WTC11 (cell line): ENCODE measurements at places on chromosomes 13 and 19.

DNA sequence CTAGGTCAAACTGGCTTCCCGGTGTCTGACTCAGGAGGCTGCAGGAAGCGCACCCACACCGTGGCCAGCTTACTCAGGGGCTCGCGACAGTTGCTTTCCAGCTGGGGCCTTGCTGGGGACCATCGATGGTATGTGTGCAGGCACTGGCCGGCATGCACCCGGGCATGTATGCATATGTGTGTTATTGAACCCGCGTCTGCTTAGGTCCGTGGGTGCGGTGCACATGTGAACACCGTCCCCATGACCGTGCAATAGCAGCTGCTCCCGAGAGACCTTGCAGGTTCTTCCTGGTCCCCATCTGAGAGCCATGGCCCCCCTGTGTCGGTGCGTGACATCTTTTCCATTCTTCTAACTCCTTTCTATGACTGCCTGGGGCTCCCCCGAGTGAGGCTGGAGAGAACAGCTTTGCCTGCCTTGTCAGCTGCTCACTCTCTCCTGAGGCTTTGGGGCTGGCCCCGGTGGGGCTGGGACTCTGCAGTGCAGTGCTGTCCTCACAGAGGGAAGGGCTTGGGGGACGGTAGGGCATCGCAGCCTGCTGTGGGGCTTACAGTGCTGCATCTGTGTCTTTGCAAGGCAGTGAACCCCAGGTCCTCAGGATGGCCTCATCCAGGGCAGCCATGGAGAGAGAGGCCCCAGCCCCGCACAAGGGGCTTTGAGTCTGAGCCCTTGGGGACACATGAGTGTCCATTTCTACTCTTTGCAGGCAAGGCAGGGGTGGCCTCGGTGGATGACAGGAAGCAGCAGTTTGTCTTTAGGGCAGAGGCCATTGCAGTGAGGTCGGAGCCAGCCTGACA is 65.1 kb downstream of the CHST8 start:
- no peak for DNase-seq

DNA sequence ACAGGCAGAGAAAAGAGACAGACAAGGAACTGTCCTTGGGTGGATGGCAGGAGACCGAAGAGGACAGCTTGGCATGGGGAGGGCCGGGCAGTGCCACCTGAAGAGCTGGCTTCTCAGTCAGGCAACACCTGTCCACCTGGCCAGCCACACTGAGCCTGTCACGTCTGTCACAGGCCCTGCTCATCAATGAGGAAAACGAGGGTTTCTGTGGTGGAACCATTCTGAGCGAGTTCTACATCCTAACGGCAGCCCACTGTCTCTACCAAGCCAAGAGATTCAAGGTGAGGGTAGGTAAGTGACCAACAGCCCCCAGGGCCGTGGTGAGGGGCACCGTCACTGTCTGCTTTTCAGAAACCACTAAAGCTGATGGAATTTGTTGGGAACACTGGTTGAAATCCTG is 11.2 kb upstream of the PROZ start:
- DNase-seq = no peak

GRCh38 chr19:15476325-15476724 is 3.0 kb downstream of the PGLYRP2 start:
- no peak for DNase-seq

- DNase-seq = no peak
Observed at GRCh38 chr19:5075597-5075996, 106.7 kb downstream of the KDM4B start.

DNA sequence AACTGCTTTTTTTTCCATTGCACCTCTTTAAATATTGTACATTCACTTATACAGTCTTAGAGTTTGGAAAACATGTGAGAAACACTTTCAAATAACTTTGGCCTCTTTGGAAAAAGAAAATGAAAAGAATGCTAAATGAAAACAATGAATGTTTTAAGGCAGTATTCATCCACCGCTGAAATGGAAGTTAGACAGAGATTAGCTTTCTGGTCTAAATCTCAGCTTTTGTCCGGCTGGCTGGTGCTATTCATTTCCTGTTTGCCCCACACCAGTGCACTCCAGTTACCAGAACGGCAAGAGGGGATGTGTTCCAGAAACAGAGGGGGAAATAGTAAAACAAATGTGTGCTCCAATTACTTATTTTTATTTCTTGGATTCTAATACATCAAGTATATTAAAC is 1201.3 kb downstream of the EFNB2 start:
- DNase-seq = no peak

GRCh38 chr13:92938486-92939020 is 288.1 kb upstream of the GPC6 start:
- DNase-seq = no peak

DNA sequence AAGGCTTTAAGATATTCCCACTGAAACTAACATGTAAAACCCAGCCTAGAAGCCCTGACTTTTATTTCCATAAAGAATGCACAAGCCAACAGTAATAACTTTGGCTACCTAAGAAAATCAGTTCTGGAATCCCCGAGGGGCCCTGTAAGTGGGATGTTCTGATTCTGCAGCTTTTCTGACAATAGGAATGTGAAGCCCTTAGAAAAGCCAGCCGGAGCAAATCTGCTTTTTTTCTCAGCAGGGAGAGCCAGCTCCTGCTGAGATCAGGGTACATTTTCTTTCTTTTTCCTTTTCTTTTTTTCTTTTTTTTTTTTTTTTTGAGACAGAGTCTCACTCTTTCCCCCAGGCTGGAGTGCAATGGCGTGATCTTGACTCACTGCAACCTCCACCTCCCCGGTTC is 8.0 kb upstream of the GARRE1 start:
- no peak for DNase-seq

DNA sequence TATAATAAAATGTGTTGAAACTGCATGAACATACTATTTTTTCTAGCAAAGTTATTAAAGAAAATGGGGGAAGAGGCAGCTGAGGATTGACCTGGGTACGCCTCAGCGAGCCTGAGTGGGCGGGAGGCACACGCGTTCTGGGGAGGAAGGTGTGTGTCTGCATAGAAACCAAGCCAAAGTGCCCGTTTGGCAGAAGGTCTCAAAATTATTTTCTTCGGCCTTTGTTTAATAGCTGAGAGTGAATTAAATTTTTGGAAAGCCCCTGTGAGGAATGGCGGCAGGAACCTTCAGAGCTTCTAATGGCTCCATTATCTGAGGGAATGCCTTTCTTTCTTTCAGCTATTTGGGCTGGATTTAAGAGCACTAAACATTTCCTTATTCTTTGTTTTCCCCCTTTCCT is 5.2 kb downstream of the ZIC2 start:
- DNase-seq = no peak

DNA sequence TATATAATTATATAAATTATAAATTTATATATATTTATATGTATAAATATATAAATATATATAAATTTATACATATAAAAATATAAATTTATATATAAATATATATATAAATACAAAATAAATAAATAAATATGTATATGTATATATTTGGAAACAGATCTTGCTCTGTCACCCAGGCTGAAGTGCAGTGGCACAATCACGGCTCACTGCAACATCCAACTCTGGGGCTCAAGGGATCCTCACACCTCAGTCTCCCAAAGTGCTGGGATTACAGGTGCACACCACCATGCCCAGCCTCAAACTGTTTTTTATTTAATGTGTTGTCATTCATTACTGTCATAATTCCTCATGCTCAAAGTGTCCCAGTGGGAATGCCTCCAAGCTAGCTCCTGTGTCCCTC is 25.2 kb upstream of the PDCD5 start:
- no peak for DNase-seq

DNA sequence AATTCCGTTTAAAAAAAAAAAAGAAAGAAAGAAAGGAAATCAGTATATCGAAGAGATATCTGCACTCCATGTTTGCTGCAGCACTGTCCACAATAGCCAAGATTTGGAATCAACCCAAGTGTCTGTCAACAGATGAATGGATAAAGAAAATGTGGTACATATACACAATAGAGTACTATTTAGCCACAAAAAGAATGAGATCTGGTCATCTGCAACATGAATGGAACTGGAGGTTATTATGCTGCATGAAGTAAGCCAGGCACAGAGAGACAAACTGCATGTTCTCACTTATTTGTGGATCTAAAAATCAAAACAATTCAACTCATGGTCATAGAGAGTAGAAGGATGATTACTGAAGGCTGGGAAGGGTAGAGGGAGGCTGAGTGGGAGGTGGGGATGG is 16.3 kb downstream of the ZNF565 start:
- no peak for DNase-seq

DNA sequence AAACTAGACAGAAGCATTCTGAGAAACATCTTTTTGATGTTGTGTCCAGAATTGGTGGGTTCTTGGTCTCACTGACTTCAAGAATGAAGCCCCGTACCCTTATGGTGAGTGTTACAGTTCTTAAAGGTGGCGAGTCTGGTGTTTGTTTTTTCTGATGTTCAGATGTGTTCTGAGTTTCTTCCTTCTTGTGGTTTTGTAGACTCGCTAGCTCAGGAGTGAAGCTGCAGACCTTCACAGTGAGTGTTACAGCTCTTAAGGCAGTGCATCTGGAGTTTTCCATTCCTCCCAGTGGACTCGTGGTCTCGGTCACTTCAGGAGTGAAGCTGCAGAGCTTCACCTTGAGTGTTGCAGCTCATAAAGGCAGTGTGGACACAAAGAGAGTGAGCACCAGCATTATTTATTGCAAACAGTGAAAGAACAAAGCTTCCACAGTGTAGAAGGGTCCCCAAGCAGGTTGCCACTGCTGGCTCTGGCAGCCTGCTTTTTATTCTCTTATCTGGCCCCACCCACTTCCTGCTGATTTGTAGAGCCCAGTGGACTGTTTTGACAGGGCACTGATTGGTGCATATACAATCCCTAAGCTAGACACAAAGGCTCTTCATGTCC is 1820.8 kb downstream of the UQCRFS1 start:
- no peak for DNase-seq

DNA sequence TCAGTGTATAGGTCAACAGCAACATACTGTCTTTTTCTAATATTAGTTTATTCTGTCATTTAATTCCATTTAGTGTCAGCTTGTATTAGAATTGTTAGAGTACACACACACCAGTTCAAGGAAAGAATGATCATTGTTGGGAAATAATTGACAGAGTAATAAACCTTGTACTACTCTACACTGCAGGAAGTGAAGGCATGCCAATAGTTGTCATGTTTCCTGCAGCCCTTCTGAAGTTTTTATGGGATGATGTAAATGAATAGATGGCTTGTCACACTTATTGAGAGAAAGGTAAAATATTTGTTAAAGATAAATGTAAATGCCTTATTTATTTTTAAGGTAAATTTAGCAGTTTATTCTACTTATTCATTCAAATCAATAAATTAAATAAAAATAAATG is 306.9 kb upstream of the KLHL1 start:
- DNase-seq = no peak

DNA sequence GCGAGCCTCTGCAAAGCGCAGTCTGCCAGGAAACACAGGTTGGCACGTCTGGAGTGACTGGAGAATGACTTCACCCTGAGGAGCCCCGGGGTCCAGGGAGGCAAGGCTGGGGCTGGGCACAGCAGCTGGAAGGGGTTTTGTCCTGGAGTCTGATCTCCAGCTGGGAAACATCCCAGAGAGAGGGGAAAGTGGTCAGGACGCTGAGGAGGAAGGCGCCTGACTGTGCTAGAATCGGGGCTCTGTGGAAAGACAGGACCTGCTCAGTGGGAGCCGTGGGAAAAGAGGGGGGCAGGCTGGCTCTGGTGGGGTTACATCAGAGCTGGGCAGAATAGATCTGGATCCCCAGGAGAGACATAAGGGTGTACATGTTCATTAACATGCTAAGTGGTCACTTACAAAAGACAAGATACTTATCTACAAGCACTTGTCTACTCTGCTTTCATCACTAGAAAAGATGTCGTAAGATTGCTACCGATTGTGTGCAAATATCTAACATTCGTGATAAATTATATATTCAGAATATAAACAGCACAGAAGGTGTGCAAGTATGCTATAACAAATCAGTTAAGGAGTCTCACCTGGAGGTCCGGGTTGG is 106.6 kb downstream of the COL4A1 start:
- DNase-seq = no peak

GRCh38 chr19:42081584-42082203 is 5.7 kb downstream of the ZNF574 start:
- no peak for DNase-seq

DNA sequence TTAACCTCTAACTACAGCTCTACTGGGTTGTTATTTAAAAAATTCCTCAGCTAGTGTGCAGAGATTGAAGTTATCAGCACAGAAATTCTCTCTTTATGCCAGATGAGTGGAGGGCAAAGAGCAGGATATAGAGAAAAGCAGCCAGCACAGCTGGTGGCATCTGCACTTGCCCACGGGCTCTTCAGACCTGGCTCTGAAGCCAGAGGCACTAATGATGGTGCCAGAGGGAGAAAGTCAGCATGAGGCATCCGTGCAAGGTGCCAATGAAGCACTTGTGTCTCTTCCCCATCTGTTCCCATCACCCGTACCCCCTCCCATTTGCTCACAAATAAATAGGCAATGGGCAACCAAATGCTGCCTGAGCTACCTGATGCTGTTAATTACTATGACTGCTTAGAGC is 138.9 kb downstream of the OLFM4 start:
- DNase-seq = no peak

- DNase-seq = no peak
Observed at GRCh38 chr13:46560778-46561177, 7.8 kb downstream of the LRCH1 start.

GRCh38 chr13:97386801-97387484 is 47.0 kb upstream of the RAP2A start:
- DNase-seq = no peak

DNA sequence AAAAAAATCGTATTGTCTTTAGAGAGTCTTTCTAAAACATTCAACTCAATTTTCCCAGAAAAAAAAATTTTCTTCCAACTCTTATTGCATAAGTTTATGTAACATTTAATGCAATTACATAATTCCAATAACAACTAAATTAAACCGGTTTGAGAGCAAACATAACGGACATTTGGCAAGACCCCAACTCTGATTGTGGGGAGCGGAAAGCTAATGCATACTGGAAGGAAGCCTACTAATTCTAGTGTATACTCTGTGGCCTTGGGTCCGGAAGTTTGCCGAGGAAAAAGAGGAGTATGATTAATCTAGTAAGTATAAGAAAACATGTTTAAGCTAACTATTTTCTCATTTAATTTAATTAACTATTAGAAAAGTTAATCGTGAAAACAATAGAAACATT is 21.3 kb upstream of the MIR17HG start:
- DNase-seq = no peak

GRCh38 chr13:109144693-109145437 is 515.5 kb downstream of the MYO16 start:
- no peak for DNase-seq

GRCh38 chr19:16820056-16820455 is 9.1 kb upstream of the SIN3B start:
- no peak for DNase-seq

DNA sequence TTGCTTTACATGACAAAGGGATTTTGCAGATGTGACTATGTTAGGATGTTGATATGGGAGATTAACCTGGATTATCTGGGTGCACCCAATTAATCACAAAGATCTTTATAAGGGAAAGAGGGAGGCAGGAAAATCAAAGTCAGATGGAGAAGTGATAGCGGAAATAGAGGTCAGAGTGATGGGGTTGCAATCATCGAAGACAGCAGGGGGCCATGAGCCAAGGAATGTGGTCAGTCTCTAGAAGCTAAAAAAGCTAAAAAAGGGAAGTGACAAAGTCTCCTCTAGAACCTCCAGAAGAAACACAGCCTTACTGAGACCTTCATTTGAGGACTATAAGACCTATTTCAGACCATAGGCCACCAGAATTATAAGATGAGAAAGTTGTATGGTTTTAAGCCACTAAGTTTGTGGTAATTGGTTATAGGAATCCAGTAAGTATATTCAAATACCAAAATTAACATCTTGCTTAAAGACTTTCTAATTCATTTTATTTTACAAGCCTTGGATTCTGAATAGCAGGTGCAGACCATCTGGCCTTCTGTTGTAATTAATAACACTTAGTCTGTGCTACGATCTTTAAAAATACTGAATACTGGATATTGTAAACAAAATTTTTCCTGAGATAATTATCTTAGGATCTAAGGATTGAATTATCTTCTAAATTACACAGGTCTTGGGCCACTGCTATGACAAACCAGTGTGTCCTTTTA is 493.4 kb upstream of the PCDH20 start:
- DNase-seq = peak; percentile 16
